ENCODE measurements at places on chromosomes 7 and 10.

GRCh38 chr7:70849580-70850235, 282.2 kb upstream of the GALNT17 start:
- no peak for DNase-seq

GRCh38 chr10:100325158-100325557, 4.9 kb downstream of the PKD2L1 start:
- DNase-seq = no peak

DNA sequence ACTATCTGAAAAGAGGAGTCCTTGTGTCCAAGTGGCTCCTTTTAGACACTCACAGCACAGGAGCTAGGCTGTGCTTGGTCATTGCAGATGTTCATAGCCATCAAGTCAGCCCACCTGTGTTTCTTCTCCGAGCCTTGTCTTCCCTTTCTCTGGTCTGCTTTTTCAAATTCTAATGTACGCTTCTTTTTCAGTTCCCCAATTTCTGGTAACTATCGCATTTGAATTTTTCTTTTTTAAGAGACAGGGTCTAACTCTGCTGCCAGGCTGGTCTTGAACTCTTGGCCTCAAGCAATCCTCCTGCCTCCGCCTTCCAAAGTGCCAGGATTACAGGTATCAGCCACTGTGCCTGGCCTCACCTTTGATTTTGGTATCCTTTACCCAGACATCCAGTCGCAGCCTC, 18.9 kb downstream of the APBB1IP start:
- DNase-seq = no peak

DNA sequence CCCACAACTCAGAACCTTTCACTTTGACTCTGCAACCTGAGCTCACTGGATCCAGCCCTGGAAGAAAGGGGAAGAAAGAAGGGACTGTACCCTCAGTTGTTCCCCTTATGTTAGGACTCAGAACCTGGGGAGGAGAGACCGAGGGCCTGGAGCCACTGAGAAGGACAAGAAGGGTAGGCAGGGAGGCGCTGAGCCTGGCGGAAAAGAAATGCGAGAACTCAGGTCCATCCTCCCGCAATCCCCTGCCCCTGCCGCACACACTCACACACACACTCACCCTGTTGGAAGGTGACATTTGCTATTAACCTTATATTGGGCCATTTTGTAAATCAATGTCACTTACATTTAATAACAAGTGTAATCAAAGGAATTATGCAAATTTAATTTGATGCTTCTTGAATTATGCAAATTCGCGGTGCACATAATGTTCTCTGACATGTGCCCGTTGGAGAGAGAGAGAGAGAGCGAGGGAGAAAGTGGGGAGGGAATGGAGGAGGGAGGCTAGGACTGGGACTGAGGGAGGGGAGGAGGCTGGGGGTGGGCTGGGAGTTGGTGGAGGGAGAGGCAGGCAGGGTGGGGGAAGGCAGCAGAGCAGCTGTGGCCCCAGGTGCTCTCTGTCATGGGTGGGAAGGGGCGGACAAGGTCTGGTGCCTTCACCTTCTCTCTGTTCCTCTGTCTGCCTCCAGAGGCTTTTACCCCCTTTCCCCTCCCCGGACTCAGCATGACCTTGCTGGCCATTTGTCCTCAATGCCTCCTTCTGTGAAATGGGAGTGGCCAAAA, 99.6 kb upstream of the PAX2 start:
- no peak for DNase-seq

DNA sequence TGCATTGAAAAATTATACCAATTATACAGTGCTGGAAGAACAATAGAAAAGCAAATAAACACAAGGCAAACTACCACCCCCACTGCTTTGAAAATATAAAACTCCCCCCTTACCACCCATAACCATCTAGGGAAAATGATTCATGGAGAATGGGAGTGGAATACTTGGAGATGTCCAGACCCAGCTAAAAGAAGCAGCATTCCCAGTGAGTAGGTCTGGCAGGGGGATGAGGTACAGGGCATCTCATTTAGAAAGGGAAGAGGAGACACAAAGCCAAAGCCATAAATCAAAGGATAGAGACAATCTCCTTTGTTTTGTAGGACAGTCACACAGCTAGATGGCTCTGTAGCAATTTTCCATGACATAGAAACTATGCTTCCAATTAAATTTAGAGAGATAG, 36.0 kb upstream of the DGKI start:
- no peak for DNase-seq
